ENCODE measurements at places on chromosomes 6 and 20.

DNA sequence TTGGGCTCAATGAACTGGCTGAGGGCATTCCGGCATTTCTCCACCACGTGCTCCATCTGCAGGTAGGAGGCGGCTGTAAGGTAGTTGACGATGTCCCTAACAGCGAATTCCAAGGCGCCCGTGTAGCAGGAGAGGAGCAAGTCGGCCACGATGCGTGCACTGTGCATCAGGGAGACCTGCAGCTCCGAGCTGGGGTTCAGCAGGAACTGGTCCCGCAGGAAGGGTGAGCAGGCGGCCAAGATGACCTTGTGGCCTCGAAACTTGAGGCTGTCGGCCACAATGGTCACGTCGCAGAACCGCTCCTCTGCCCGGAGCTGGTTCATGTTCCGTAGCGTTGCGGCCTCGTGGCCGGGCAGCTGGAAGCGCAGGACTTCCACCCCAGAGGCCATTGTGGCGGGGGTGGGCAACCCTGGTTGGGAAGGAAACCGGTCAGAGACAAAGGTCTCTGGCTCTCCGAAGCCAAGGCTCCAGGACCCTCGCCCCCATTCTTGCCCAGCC is 920 bp downstream of the ZBTB12 start:
- no peak for DNase-seq

GRCh38 chr6:140360651-140361050 is 986.2 kb upstream of the CITED2 start:
- DNase-seq, result no peak

GRCh38 chr6:147103694-147104093 is 100.5 kb upstream of the STXBP5 start:
- no peak for DNase-seq

GRCh38 chr6:28586324-28586723 is 60.6 kb downstream of the GPX5 start:
- no peak for DNase-seq

- no peak for DNase-seq
Observed at GRCh38 chr20:47783828-47784598, 1.3 kb downstream of the SULF2 start.

- no peak for DNase-seq
Observed at GRCh38 chr20:38134427-38135270, 30.4 kb downstream of the TGM2 start.

DNA sequence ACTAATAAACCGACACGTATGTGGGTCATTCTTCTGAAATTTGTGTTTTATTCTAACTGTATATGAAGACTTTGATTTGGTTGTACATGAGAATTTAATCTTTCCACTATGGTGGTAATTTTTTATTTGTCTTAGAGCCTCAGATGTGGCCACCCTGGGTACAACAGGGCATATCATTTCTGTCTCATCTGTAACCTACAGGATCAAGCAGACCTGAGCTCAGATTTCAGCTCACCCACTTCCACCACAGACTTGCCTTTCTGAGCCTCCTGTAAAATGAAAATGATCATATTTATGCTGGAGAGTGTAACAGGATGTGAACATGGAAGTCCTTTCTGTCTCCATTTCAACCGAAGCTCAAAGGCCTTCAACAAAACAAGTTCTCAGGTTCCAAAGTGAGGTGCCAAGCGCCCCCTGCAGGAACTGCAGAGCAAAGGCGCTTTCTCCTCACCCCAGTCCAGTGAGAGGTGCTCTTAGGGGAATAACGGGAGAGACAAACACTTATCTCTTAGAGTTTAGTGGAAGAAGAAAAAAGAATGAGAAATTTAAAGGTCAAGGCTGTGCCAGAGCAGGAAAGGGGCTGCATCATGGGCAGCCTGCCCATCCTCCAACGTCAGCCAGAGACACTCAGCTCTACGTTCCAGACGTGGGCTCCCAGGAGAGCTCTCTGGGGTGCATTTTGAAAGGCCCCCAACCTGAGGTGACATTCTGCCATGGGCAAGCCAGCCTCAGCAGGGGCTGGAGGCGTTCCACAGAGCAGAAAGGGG is 23.0 kb upstream of the CD24 start:
- DNase-seq, result peak; percentile 40

DNA sequence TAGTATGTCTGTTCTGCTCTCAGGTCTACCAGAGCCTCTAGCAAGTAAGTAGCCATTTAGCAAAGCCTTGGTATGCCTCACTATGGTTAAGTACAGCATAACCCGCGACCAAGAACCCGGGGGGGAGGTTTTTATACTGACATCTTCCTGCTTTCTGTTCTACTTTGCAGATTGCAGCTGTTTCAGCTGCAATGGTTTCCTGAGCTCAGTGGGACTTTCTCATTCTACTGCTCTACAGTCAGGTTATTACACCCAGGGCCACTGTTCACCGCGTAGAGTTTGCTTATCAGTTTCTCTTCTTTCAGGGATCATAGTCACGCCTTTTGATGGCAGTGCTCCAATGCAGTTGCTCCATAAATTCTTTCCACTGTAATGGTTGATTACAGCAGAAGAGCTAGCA is 631.3 kb downstream of the TFAP2A start:
- DNase-seq, result no peak

DNA sequence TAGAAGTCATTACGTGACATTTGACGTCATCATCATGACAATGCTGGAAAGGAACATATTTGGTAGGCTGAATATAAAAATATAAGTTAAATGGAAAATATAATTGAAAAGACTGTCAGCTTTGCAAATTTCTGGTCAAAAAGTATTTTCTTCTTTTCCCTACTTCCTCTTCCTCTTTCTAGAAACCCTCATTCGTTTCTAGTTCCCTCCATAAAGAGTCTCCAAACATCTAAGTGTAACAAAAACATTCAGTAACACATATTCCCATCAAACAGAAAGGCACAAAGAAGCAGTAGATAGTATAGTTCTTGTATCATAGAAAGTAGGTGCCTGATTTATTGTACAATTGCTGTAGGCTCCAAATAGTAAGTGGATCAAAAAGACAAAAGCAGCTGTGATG is 150.8 kb upstream of the FAM83B start:
- no peak for DNase-seq

DNA sequence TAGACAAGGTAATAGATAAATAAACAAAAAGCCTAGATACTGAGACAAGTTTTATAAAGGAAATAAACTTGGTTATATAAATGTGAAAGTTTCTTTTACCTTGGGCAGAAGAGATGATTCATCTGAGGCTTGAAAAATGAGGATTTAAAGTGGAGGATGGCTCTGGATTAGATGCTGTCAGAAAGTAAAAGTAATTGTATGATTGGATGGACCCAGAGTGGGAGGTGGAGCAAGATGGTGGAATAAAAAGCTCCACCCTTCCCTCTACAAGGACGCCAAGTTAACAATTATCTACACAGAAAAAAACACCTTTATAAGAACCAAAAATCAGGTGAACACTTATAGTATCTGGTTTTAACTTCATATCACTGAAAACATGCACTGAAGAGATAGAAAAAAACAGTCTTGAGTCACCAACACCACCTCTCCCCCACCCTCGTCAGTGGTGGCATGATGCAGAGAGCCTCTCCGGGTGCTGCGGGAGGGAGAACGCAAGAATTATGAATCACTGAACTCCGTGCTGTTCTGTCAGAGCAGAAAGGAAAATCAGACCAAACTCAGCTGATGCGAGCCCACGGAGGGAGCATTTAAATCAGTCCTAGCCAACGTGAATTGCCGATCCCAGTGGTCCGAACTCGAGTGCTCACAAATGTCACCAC is 84.7 kb upstream of the GJE1 start:
- no peak for DNase-seq

DNA sequence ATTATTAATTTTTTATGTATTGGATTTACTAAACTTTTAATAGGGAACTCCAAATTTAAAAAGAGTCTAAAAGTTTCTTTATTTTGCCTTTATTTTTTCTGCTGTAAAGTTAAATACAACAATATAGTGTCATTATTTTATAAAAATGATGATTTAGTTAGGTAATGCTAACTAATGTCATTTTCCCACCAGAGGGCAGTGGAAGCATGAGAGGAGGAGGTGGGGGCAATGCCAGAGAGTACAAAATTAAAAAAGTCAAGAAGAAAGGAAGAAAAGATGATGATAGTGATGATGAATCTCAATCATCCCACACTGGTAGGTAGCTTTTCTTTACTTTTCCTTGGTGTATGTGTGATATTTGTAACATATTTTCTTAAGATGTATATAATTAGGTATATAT is 20.2 kb upstream of the FHL5 start:
- no peak for DNase-seq

GRCh38 chr6:156762547-156762946 is 14.6 kb upstream of the ARID1B start:
- no peak for DNase-seq

DNA sequence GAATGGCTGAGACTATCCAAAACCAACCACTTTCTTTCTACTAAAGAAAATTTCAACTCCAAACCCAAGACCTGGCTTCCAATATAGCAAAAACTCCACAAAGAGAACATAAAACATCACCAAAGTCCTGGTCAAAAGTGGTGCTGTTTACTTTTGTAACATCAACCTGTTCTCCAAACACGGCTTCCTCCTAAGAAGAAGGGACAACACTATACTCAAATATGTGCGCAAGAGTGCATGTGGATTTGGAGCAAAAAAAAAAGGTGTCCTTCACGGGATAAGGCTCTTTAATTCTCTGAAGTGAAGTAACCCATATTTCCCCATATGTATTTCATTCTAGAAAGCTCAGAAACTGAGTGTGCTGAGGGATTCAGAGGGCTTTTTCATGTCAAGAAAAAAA is 6.6 kb downstream of the B4GALT5 start:
- DNase-seq, result no peak
